Diencephalon (tissue), 1 donor: ENCODE measurements at places on chromosomes 11 and 22. TPM values are rescaled to one million over a fixed set of nuclear protein-coding genes. Genes with fewer than 3 reads are reported as not detected.

KRTAP5-1 gene
- total RNA-seq = not detected

IFITM1 gene
- 11.5 TPM for total RNA-seq

C11orf91 gene
- not detected for total RNA-seq

TSSK2 gene
- total RNA-seq = not detected

CD3E gene
- not detected for total RNA-seq

APOBEC3F gene
- 1.2 TPM for total RNA-seq

ELMOD1 gene
- 84.7 TPM for total RNA-seq

PLAAT2 gene
- total RNA-seq = not detected

MS4A3 gene
- total RNA-seq = 1.6 TPM

MPEG1 gene
- total RNA-seq = 3.0 TPM

ACO2 gene
- total RNA-seq = 124 TPM

MGAT3 gene
- 42.9 TPM for total RNA-seq

TMEM191C gene
- 6.0 TPM for total RNA-seq

PLAAT5 gene
- 5.5 TPM for total RNA-seq

OR2AG2 gene
- 1.4 TPM for total RNA-seq

LARGE2 gene
- 0.23 TPM for total RNA-seq

HBB gene
- 550 TPM for total RNA-seq

OR51B5 gene
- 0.46 TPM for total RNA-seq

SMARCB1 gene
- total RNA-seq = 30.9 TPM

ARL2 gene
- 73.4 TPM for total RNA-seq

RASD2 gene
- 6.0 TPM for total RNA-seq

DSCAML1 gene
- 8.1 TPM for total RNA-seq

RBMXL2 gene
- total RNA-seq = not detected

SAA4 gene
- total RNA-seq = not detected

RPS6KB2 gene
- 12.9 TPM for total RNA-seq

GGTLC3 gene
- total RNA-seq = not detected

TYR gene
- not detected for total RNA-seq

FBLN1 gene
- 27.0 TPM for total RNA-seq

DDX25 gene
- total RNA-seq = 24.9 TPM

C22orf42 gene
- 24.7 TPM for total RNA-seq

LIPT2 gene
- 5.1 TPM for total RNA-seq

APLNR gene
- 25.1 TPM for total RNA-seq

ANO9 gene
- not detected for total RNA-seq

GRIK4 gene
- 8.5 TPM for total RNA-seq

SCGB1D2 gene
- not detected for total RNA-seq

LARGE1 gene
- total RNA-seq = 33.2 TPM

OR5B21 gene
- not detected for total RNA-seq

MYEOV gene
- not detected for total RNA-seq

IL17REL gene
- total RNA-seq = 0.69 TPM

GGTLC2 gene
- not detected for total RNA-seq

GAL3ST3 gene
- total RNA-seq = 15.5 TPM

DRAP1 gene
- 75.9 TPM for total RNA-seq

MED19 gene
- 25.4 TPM for total RNA-seq

RHOD gene
- total RNA-seq = 0.23 TPM
